Activated T-helper 17 cell treated with anti-CD3 and anti-CD28 coated beads, Interleukin-2, amount 50 U/mL, for 72 hours (primary cell): ENCODE measurements at places on chromosomes 5 and 9. TPM values are rescaled to one million over a fixed set of nuclear protein-coding genes. Genes with fewer than 3 reads are reported as not detected.

GRCh38 chr9:89420397-89421178, 77.3 kb downstream of the SEMA4D start:
- ATAC-seq = no peak

CTXN3 gene
- not detected for total RNA-seq

DNA sequence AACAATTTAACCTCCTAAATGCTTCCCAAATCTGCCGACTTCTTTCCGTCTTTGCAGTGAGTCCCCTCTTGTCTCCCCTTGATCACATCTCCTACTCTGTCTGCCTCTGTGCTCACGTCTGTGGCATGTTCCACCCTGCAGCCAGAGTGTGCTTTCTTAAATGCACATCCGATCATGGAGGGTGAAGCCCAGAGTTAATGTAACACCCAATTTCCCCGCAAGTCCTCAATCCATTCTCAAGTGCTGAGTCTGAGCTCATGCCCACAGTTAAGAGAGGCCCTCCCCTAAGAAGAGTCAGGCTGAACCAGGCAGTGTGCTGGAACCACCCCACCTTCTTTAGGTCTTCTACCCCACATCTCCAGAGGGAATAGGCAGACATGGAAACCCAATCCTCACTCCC, 164.8 kb downstream of the EPB41L4A start:
- no peak for ATAC-seq

ISL1 gene
- not detected for total RNA-seq

TMEM171 gene
- not detected for total RNA-seq

- no peak for ATAC-seq
Measured at GRCh38 chr5:14217587-14217986, 74.4 kb downstream of the TRIO start.

DNA sequence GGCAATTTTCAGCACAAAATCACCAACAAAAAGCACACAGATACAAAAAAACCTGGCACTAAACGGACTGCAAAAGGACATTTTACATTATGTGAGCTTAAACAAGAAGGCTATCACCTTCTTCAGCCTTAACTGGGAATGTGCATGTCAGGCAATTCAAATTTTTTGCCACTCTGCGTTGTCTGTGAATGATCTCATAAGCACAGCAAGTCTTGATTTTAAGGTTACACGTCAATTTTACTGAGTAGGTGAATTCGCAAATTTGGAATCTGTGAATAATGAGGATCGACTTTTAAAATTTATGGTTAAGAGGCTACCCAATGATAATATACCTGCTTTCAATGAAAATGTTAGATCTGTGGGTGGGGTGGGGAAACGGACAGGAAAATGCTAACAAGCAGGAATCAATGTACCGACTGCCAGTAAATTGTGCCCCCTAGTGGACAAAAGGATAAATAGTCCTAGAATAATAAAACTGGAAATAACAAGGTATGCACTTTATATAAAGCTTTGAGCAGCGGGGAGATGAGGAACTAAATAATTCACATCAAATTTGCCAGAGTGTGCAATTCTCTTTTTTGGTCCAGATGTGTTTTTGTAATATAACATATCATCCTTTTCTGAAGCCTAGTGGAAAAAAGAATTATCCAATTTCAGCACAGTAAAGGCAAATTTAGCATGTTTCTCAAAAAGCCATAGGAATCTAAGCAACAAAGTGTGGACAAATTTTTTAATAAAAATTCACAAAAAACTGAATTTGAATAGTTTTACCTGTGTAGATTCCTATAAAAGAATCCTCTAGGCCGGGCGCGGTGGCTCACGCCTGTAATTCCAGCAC, 20.5 kb downstream of the EQTN start:
- ATAC-seq = no peak

ACO1 gene
- 11.8 TPM for total RNA-seq

GRCh38 chr9:79684711-79685575, 113.2 kb downstream of the TLE4 start:
- no peak for ATAC-seq

GRCh38 chr5:10832987-10833386, 72.0 kb upstream of the DAP start:
- no peak for ATAC-seq

- ATAC-seq = no peak
Measured at GRCh38 chr9:108703429-108703828, 152.4 kb downstream of the ACTL7B start.

SEC61B gene
- 128 TPM for total RNA-seq

DNA sequence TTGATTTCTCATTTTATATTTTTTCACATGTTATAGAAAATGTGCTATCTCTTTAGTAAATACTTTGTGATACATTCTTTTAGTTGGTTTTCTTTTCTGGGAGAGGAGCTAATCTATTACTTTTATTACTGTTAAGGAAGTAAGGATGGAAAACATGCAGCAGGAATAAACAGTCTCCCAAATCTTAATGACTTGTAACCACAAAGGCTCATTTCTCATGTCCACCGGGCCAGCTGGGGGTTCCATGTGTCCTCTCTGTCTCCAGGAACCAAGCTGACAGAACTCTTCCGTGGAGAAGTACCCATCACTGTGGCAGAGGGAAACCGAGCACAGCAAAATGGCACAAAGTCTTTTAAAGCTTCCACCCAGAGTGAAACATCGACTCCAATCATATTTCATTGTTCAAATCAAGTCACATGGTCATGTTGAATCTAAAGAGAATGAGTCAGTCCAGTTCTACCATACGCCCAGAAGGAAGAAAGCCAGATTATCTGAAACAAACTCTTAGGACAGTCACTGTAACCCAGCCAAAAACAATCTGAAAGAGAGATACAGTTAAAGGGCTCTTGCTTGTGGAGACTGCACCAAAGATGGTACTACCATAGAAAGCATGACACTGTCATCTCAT, 97.1 kb upstream of the CDH6 start:
- ATAC-seq = no peak

LCNL1 gene
- 0.11 TPM for total RNA-seq

PCDHB16 gene
- not detected for total RNA-seq

COX7C gene
- 422 TPM for total RNA-seq

- no peak for ATAC-seq
Measured at GRCh38 chr9:119736491-119737454, 367.5 kb upstream of the BRINP1 start.

DNA sequence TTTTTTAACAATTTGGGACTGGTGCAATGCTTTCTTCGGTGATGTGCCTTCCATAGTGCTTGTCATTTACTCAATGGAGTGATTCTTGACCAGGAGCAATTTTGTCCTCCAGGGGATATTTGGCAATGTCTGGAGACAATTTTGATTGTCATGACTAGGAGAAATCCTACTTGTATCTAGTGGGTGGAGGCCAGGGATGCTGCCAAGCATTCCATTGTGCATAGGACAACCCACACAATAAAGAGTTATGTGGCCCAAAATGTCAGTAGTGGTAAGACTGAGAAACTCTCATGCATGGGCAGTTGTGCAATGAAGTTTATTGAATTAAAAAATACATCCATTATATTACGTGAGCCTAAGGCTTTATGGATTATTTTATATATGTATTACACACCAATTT, 70.5 kb downstream of the FOCAD start:
- no peak for ATAC-seq

DNA sequence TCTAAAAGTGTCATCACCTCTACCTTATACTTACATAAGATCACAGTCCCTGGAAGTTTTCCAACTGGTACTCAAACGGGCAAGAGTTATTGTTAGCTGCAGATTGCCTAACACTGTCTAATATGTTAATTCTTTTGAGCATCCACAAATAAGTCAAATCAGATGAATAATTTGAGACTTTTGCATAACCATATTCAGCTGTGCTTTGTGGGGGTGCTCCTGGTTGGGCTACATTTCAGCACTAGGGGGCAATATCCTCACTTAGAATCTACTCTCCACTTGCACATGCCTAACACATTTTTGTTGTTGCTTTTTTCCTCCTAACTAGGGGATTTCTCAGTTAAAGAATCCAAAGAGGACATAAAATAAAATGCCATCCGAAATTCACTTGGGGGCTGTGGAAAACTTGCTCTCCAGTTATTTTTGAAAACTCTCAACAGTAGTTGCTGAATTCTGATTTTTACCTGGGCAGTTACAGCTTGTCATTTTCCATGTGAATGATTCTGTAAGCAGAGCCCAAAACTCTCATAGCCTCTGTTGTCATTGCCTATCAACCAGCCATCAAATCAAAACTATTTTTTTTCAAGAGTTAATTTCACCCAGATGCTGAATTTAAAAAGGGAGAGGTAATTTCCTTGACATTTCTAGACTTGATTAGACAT, 71.5 kb downstream of the TRIM36 start:
- ATAC-seq = no peak

DNA sequence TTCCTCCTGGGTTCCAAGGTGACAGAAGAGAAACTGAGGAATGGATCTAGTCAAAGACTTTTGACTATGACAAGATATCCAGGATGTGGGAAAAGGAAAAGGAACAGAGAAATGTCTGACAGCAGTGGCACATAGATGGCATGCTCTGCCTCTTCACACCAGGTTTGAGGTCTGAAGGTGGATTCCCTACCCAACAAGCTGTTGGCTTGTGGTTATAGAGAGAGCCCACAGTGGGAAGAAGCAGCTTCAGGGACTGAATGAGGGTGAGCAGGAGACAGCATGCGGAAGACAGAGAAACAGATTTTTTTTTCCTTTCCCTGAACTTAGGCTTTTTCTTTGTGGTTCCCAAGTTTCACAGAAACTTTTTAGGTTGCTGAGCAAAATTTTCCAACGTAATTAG, 20.6 kb downstream of the IFNW1 start:
- peak; percentile 42 for ATAC-seq

DNA sequence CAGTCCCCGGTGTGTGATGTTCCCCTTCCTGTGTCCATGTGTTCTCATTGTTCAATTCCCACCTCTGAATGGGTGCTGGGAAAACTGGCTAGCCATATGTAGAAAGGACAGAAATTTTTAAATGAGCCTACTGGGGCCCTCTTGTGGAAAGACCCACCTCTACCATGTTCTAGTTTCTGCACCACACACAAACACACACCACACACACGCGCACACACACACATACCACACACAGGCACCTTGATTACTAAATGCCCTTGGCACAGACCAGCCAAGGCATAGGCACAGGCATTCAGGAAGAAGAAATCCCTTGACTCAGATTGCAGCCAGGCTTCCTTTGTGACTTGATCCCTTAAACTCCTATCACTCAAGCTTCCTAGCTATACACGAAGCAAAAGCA, 60.5 kb downstream of the SIL1 start:
- no peak for ATAC-seq

- no peak for ATAC-seq
Measured at GRCh38 chr9:124759327-124759726, 11.8 kb downstream of the NR6A1 start.

- ATAC-seq = no peak
Measured at GRCh38 chr9:92299116-92299515, 5.6 kb upstream of the IARS1 start.

PCDHB9 gene
- not detected for total RNA-seq

GRCh38 chr5:175379867-175380266, 64.1 kb downstream of the DRD1 start:
- no peak for ATAC-seq

DNA sequence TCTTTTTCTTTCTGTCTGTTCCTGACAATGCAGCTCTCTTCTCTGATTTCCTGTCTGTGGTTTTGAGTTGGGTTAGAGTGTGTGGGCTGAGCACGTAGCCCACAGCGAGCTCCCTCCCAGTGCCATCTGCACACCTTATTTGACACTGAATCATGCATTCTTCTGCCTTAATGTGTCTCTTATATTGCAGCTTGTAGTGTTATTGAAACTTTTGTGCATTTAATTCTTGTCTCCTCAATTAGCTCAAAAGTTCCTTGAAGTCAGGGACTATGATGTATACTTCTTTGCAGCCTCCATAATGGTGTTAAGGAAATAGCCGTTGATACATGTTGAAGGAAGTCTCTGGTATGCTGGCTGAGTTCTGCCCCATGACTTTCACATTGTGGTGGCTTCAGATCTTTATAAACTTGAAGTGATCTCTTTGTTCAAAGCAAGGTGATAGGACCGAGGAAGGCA, 576.2 kb upstream of the CLINT1 start:
- peak; percentile 91 for ATAC-seq

LCN10 gene
- 1.8 TPM for total RNA-seq

GRCh38 chr9:36074870-36075532, 38.3 kb downstream of the RECK start:
- no peak for ATAC-seq

DNA sequence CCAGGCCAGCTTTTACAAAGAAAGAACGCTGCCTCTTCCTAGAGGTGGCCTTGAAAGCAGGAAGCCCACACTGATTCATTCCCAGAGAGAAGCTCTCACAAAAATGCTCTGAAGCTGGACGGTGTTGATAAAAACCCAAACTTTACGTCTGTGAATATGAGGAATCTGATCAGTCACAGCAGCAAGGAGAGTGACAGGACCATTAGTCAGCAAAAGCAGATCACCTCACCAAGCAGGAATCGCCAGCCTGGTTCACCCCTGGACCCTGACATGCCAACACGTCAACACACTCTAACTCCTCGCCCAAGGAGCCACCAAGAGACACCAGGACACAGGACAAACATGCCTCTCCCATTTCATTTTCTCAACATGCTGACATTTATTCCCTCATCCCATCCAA, 70.6 kb upstream of the ZNF622 start:
- no peak for ATAC-seq

UBQLN1 gene
- total RNA-seq = 69.5 TPM

- no peak for ATAC-seq
Measured at GRCh38 chr9:30676651-30677050, 1707.8 kb upstream of the ACO1 start.
